ENCODE measurements at places on chromosomes 7 and 10.

DNA sequence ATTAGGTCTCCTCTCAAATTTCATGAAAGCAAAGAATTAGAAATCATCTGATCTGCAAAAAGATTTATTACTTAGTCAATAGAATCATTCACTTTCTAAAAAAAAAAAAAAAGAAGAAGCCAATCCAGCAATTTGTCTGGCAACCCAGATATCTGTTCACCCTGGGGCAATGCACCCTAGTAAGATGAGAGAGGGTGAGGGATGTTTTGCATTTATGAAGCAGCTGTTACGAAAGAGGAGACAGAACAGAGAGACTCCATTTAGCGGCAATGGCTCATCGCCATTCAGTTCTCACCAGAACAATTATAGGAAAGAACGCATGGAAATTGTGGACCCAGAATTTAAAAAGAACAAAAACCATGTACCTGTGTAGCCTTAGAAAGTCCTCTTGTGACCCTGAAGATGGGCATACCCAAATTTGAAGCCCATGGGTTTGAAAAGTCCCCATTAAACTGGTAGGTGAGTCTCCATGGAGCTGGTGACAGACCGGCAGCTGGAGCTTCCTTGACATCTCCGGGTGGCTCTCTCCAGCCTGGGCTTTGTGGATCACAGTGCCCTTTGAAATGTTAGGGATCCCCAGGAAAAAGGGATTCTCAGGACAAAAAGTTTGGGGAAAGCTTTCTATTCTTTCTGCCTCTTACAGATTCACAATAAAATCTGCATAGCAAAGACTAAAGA, 45.5 kb upstream of the CCDC3 start:
- no peak for DNase-seq

GRCh38 chr10:76779796-76780301, 857.8 kb downstream of the KCNMA1 start:
- DNase-seq = no peak

DNA sequence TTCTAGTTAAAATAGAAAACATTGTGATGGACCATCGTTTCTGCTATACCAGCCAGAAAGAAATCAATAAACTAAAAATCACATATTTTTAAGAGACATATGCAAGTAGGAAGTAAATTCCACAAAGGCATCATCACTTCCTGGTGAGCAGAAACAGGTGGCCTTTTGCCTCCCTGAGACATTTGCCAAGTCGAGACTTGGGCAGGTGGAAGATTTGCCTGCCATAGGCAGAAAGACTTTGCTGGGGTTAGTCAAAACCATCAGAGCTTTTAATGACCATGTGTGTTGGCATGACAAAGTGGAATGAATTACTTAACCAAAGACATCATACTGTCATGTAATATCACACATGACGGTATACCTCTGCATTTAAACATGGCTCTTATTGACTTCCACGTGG, 66.0 kb upstream of the FGL2 start:
- DNase-seq = no peak

- no peak for DNase-seq
Observed at GRCh38 chr10:133110133-133110532, 22.4 kb downstream of the ADGRA1 start.

DNA sequence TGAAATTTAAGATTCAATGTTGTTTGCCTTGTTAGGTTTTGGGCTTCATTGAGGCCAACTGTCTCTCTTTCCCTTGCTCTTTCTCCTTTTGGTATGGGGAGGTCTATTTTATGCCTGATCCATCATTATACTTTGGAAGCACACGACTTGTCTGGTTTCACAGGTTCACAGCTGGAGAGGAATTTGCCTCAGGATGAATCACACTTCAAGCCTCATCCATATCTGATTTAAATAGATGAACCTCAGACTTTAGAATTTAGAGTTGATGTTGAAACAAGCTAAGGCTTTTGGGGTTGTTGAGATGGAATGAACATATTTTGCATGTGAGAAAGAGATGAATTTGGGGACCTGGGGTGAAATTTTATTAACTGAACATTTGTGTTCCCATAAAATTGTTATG, 150.5 kb upstream of the IGFBP3 start:
- no peak for DNase-seq

DNA sequence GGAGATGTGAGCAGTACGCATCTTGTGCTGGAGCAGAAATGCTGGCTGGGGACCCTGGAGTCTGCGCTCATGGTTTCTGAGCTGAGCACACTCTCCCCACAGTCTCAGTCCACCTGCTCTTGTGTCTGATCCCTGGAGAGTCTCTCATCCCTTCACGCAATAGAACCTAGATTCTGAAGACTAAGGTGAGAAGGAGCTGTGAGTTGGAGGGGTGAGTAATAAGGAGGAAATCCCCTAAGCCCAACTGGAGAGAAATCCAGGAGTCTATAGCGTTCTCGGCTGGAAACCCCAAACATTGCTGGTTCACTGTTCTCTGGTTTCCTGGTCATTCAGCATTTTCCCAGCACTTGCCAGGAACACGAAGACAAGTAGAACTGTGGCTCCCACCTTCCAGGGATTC, 68.3 kb upstream of the SMNDC1 start:
- no peak for DNase-seq

- DNase-seq = no peak
Observed at GRCh38 chr10:105843786-105844185, 1202.7 kb downstream of the SORCS3 start.

DNA sequence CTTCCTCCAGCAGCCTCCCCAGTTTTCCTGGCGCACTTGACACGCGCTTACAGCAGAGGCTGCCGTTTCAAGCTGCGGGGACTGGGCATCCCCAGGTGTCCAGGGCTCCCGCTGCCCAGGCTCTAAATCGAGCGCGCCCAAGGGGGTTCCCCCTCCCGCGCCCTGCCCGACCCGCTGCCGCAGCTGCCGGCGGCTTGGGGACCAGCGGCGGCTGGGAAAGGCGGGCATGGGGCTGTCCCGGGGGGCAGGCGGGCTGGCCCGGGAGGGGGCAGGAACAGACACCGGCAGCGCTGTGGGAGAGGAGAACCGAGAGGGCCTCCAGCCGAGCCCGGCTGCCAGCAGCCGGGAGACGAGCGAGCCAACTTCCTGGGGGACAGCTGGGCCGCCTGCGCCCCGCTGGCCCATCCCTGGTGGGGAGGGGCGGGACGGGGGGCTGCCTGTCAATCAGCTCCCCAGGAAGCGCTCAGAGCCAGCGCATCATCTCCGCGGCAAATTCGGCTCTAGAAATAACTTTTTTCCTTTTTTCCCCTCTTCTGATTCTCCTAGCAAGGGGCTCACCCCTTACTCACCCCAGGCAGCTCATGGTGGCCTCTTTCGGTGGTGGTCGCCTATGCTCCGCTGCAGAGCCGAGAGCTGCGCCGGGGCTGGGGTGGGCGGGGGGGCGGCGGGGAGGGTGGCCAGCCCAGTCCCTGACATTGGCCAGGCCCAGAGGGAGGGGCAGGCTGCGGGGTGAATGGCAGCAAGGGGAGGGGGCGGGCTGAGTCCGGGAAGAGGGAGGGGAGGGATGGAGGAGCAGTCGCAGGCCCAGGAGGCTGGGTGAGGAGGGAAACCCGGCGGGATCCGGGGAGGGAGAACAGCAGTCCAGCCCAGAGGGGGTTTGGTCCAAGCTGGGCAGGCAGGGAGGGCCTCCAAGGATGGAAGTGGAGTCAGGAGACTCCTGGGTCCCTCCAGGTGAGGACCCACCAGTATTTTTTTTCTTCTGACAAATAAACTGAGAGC, 14.7 kb downstream of the GRID2IP start:
- DNase-seq = no peak
